ENCODE measurements at places on chromosomes 16 and 17. TPM values are rescaled to one million over a fixed set of nuclear protein-coding genes. Genes with fewer than 3 reads are reported as not detected.
A peak's percentile ranks its signal among the peaks of the same experiment; 100 is the strongest.

GRCh38 chr17:41492351-41492750 lies 2.6 kb upstream of the KRT36 start:
- H3K4me1 ChIP-seq, result no peaks in the 10 kb centered on the region
- no peak overlapping the region for H3K4me3 ChIP-seq
- no peak for DNase-seq

The SIAH1 gene
- total RNA-seq, result 26.0 TPM

GRCh38 chr17:8481089-8481488 lies 45.4 kb downstream of the NDEL1 start:
- H3K4me3 ChIP-seq, result no peak overlapping the region
- H3K36me3 ChIP-seq, result peaks cover 29% of the 10 kb centered on the region
- DNase-seq, result no peak
- H3K27me3 ChIP-seq, result no peaks in the 10 kb centered on the region
- H3K27ac ChIP-seq, result no peak overlapping the region

The FMNL1 gene
- total RNA-seq, result 5.7 TPM

The KCNH6 gene
- total RNA-seq, result not detected

The CRAMP1 gene
- total RNA-seq, result 7.6 TPM

DNA sequence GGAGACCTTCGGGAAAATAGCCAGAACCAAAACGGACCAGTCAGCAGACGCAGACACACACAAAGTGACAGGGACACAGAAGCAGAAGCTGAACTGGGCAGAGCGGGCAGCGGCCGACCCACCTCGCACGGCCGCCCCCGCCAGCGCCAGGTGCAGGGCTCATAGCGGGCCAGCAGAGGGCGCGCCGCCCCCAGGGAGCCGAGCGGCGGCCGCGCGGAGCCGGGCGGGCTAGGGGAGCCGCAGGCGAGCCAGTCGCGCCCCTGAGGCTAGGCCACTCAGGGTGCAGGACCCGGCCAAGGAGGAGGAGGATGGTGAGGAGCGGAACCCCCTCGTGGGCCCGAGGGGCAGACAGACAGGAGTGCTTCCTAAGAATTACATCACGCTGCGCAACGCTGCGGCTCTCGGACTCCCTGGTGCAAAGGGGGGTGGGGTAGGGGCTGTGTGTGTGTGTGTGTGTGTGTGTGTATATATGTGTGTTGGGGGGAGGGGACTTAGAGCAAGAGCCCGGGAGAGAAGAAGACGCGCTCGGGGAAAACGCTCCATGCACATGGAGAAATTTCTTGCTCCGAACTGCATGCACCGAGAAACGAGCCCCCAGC lies 913 bp upstream of the NOG start:
- peak overlapping the region; percentile 81 for H3K4me3 ChIP-seq
- H3K4me1 ChIP-seq, result peaks cover 22% of the 10 kb centered on the region
- H3K27me3 ChIP-seq, result no peaks in the 10 kb centered on the region
- H3K27ac ChIP-seq, result no peak overlapping the region
- no peaks in the 10 kb centered on the region for H3K36me3 ChIP-seq
- peak; percentile 79 for DNase-seq

The TIMP2 gene
- total RNA-seq, result 18.5 TPM

DNA sequence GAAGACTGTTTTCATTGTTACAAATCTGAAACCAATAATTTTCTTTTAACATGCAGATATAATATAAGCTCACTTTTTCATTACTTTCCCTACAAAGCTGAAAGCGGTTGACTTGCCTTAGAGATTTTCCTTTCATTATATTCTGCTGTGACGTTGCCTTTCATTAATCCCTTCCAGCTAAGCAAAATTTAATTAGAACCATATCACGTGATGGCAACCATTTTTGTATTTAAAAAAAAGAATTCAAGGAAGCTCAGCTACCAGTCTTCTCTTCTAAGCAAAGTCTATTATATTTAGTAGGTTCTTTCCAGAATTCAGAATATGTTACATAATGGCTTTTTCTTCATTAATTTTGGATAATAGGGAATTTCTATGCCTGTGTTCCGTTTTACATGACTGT lies 186.5 kb downstream of the PRKCA start:
- H3K4me3 ChIP-seq, result no peak overlapping the region
- no peaks in the 10 kb centered on the region for H3K4me1 ChIP-seq
- no peaks in the 10 kb centered on the region for H3K27me3 ChIP-seq
- H3K36me3 ChIP-seq, result no peaks in the 10 kb centered on the region

The SYT17 gene
- total RNA-seq, result 0.39 TPM

DNA sequence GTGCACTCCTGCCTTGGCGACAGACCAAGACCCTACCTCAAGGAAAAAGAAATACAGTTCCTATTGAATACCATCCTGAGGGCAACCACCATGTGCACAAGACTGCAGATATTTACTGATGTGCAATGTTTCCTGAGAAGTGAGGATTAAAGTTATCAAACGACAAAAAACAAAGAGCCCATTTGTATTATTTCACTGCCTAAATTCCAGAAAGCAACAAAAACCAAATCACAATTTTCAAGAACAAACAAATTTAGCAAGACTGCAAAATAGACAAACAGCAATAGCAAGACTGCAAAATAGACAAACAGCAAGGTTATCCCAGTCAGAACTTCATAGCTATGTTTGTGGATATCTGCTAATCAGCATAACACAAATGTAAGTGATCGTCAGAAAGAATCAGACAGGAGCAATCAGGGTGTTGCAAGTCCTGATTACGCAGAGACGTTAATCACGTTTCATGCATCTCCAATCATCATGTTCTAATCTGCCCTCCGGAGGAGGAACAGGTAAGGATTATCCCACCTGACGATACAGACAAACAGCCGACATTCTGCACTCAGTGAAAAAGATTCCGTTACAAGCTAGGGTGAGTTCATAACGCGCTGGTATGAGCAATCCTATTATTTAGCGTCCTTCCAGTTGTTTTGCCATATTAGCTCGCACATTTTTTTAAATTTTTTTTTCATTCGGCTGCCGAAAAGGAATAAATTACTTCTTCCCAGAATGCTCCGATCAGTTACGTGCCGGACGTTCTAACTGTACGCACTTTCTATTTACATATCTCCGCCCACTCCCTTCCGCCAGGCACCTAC lies 2.9 kb downstream of the TMEM107 start:
- no peaks in the 10 kb centered on the region for H3K27me3 ChIP-seq
- peak; percentile 67 for DNase-seq
- peak overlapping the region; percentile 63 for H3K4me3 ChIP-seq
- H3K36me3 ChIP-seq, result no peaks in the 10 kb centered on the region
- peaks cover 12% of the 10 kb centered on the region for H3K4me1 ChIP-seq

DNA sequence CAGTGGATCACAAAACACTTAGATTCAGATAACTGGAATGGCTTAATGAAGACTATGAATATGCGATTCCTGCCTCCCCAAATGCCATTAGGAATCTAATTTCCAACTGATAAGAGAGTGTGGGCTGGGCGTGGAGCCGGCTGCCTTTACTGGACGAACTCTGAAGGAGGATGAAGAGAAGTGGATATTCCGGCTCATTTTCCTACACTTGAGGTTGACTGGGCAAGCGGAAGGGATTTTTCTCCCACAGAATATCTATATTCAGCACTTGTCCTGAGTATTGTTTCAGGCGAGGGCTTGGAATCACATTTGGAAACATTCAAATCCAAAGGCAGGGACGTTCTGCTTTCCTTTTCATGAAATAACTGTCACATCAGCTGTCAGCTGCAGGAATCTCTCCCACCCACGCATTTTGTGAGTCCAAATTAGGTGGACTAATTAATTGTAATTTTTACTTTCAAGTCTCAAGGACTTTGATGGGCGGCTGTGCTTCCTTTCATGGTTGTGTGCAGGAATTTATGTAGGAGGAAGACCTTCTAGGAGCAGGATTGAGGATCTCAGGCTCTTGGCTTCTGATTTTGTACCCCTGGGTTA lies 138.5 kb downstream of the PITPNC1 start:
- H3K4me1 ChIP-seq, result peaks cover 17% of the 10 kb centered on the region
- H3K4me3 ChIP-seq, result no peak overlapping the region
- no peaks in the 10 kb centered on the region for H3K27me3 ChIP-seq
- DNase-seq, result no peak
- H3K27ac ChIP-seq, result no peak overlapping the region

- H3K4me1 ChIP-seq, result no peaks in the 10 kb centered on the region
- no peak overlapping the region for H3K27ac ChIP-seq
- DNase-seq, result no peak
- peaks cover 4% of the 10 kb centered on the region for H3K27me3 ChIP-seq
- no peak overlapping the region for H3K4me3 ChIP-seq
These were observed 14.7 kb upstream of the SDK2 start for GRCh38 chr17:73658821-73659515.

DNA sequence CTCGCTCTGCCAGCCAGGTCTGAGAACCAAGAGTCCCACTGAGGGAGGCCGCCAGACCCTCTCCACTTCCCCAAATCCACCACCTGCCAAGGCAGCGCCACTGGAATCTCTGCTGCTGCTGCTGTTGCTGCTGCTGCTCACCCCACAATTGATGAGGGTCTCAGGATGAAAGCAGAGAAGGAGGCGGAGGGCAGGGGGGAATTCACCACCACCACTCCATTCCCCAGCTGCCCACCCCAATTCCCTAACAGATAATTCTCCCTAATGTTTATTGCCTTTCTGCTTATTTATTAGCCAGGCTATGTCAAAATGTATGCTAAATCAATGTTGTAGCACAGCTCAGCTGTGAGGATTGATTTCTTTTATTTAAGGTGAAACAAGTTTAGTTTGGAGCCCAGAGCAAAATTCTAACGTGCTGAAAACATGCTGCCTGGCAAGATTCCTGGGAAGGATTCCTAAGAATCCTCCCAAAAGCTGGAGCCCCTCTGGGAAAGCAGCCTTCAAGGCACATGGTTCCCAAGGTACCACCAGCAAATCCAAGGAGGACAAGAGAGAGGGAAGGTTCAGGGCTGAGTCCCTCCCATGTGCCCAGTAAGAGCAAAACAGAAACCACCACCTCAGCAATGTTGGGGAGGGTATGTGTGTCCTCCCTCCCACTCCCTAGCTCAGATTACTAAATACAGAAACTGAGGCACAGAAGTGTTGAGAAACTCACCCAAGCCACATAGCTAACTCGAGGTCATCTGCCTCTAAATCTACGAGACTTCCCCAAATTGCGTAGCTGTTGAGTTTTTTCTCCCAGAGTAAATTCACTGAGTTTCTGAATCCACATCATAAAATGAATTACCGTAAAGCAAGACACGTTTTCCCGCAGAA lies 12.2 kb upstream of the CDH5 start:
- H3K27ac ChIP-seq, result no peak overlapping the region
- no peaks in the 10 kb centered on the region for H3K27me3 ChIP-seq
- H3K4me3 ChIP-seq, result no peak overlapping the region
- no peak for DNase-seq

DNA sequence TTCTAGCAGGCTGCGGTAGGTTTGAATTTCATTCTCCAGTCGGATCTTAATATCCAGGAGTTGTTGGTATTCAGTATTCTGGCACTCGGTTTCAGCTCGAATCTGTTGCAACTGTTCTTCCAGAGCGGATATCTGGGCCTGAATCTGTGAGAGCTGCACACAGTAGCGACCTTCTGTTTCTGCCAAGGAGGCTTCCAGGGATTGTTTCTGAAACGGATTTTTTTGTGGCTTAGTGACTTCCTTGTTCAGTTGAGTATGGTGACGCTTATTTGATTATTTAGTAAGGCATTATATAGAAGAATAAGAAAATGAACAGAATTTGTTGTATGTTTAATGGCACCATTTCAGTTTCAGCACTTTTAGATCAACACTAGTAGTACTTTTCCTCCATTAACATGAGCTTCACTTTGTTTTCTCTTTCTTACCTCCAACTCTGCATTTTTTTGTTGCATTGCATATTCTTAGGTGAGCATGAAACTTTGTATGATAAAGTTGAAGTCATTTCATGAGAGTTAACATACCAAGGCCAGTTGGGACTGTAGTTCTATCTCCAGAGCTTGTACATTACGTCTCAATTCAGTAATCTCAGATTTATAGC lies 2.8 kb downstream of the KRT10 start:
- H3K36me3 ChIP-seq, result peaks cover 4% of the 10 kb centered on the region
- no peak for DNase-seq
- H3K27ac ChIP-seq, result peak overlapping the region; percentile 90
- no peaks in the 10 kb centered on the region for H3K27me3 ChIP-seq
- H3K4me1 ChIP-seq, result peaks cover 17% of the 10 kb centered on the region

DNA sequence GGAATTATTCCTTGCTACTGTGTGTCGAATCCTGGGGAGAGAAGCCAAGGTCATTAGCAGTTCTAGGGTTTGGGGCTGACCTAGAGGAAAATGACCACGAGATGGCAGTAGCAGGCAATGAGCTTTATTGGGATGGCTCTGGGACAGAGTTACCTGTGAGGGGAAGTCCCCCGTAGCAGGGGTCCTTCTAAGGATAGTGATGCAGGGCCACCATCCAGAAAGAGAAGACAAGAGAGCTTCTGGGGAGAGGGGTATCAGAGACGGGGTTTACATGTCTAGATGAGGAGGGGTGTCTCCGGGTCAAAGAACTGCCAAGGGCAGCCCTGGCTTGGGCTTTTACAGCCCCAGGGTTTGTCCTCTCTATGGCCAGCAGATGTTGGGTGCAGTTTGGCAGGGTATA lies 6.4 kb upstream of the GGT6 start:
- H3K4me1 ChIP-seq, result peaks cover 9% of the 10 kb centered on the region
- no peaks in the 10 kb centered on the region for H3K36me3 ChIP-seq
- no peaks in the 10 kb centered on the region for H3K27me3 ChIP-seq

GRCh38 chr16:75570396-75571065 lies 4.4 kb downstream of the GABARAPL2 start:
- H3K36me3 ChIP-seq, result peaks cover 84% of the 10 kb centered on the region
- DNase-seq, result no peak
- peak overlapping the region; percentile 12 for H3K4me3 ChIP-seq
- H3K27ac ChIP-seq, result peak overlapping the region; percentile 78
- H3K4me1 ChIP-seq, result peaks cover 46% of the 10 kb centered on the region

GRCh38 chr16:29204806-29205135 lies 201.7 kb downstream of the NPIPB11 start:
- H3K36me3 ChIP-seq, result no peaks in the 10 kb centered on the region
- H3K4me1 ChIP-seq, result no peaks in the 10 kb centered on the region
- no peak overlapping the region for H3K4me3 ChIP-seq
- DNase-seq, result no peak
- H3K27ac ChIP-seq, result no peak overlapping the region
- H3K27me3 ChIP-seq, result no peaks in the 10 kb centered on the region

DNA sequence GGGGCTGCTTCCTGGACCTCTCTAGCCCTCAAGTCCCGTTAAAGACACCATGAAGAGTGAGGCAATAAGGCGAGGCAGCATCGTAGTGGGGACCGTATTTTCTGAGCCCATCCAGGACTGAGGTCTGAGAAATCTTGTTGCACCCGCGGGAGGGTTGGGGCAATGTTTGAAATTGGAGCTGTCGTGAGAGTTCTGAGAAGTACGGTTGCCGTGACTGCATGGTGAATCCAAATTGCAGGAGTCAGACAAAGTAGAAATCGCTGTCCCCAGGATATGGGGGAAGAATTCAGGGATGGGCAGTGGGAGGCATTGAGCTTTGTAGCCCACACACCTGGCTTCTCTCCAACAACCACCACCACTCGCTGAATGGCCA lies 42.0 kb upstream of the RPL38 start:
- no peak overlapping the region for H3K4me3 ChIP-seq
- no peak overlapping the region for H3K27ac ChIP-seq
- H3K4me1 ChIP-seq, result no peaks in the 10 kb centered on the region
- DNase-seq, result no peak
- peaks cover 4% of the 10 kb centered on the region for H3K27me3 ChIP-seq
- no peaks in the 10 kb centered on the region for H3K36me3 ChIP-seq

The DBNDD1 gene
- total RNA-seq, result 14.7 TPM

The RUNDC3A gene
- not detected for total RNA-seq

The TNP2 gene
- total RNA-seq, result not detected

GRCh38 chr17:58252141-58252540 lies 13.8 kb downstream of the LPO start:
- DNase-seq, result no peak
- no peaks in the 10 kb centered on the region for H3K36me3 ChIP-seq
- H3K27me3 ChIP-seq, result peaks cover 33% of the 10 kb centered on the region
- H3K27ac ChIP-seq, result no peak overlapping the region

The CHST4 gene
- not detected for total RNA-seq
